ENCODE measurements at places on chromosomes 7 and 10. TPM values are rescaled to one million over a fixed set of nuclear protein-coding genes. Genes with fewer than 3 reads are reported as not detected.

DNA sequence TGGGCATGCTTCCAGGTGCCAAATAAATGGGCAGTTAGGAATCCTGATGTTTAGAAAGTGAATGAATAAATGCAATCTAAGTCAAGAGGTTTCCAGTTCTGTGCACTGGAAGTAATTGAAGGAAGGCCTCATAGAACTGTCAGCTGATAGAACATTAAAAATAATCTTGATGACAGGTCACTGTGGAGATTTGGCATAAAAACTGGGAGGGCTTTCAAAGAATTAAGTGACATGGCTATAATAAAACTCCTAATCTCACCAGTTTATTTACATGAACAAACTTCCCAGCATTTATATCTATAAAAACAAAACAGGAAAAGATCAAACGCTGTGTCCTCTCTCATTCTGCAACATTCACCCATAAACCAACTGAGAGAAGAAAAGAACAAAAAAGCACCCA, 170.5 kb downstream of the SLIT1 start:
- no peak for DNase-seq

DNA sequence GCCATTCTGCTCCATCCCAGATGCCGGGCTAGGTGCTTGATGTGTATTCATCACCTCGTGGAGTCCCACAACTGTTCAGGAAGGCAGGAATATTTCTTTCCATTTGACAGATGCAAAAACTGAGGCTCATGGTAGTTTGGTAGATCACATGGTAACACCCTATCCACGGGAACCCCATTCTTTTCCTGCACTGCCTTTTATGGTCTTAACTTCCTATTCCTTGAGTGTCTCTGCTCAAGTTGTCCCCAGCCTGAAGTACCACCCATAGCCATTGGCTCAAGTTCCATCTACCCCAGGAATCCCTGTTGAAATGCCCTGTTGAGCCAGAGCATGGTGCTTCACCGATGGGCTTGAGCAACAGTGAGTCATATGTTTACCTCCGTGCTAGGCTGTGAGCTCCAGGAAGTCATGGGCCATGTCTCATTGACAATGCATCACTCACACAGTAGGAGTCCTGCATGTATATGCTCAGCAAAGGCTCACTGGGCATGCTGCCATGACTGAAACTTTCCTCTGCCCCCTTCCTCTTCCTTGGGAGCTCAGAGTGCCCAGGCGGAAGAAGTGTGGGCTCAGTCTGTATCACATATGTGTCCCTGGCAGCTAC, 71.7 kb upstream of the ADAM12 start:
- DNase-seq: no peak

- DNase-seq: peak; percentile 64
These were observed 655 bp downstream of the KLHL7 start for GRCh38 chr7:23106057-23106822.

DNA sequence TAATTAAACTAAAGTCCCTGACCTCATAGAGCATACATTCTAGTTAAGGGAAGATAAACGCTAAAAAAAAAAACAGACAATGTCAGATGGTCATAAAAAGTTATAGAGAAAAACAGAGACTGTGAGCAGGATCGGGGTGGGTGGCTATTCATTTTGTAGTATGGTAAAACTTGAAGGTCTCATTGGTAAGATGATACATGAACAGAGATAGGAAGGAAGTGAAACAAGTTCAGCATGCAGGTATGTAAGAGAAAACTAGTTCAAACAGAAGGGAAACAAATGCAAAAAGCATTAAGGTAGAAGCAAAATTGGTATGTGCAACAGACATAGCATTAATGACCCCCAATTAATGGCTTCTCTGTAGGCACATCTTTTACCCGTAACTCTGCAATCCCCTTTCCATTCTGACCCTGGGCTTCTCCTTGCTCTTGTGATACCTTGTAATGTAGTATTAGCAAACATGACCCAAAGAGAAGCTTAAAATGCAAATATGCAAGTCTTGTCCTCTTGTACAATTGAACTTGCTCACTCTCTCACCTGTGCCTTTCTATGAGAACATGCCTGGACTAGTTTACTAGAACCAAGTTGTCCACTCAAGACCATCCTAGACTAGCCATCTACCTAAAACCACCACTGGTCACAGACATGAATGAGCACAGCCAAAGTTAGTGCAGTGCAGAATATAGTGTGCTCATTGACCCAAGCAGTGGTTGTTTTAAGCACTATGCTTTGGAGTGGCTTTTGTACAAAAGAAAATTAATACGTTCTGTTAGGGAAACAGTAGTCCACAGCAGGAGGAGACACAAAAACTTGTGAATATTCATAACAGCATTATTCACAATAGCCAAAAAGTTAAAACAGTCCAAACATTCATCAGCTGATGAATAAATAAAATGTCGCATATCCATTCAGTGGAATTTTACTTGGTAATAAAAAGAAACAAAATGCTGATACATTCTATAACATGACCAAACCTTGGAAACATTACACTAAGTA, 57.0 kb downstream of the BRAF start:
- no peak for DNase-seq

GRCh38 chr10:11875494-11876281, 52.5 kb downstream of the PROSER2 start:
- DNase-seq: no peak

GRCh38 chr7:2512179-2512661, 7.4 kb upstream of the LFNG start:
- DNase-seq: no peak

DNA sequence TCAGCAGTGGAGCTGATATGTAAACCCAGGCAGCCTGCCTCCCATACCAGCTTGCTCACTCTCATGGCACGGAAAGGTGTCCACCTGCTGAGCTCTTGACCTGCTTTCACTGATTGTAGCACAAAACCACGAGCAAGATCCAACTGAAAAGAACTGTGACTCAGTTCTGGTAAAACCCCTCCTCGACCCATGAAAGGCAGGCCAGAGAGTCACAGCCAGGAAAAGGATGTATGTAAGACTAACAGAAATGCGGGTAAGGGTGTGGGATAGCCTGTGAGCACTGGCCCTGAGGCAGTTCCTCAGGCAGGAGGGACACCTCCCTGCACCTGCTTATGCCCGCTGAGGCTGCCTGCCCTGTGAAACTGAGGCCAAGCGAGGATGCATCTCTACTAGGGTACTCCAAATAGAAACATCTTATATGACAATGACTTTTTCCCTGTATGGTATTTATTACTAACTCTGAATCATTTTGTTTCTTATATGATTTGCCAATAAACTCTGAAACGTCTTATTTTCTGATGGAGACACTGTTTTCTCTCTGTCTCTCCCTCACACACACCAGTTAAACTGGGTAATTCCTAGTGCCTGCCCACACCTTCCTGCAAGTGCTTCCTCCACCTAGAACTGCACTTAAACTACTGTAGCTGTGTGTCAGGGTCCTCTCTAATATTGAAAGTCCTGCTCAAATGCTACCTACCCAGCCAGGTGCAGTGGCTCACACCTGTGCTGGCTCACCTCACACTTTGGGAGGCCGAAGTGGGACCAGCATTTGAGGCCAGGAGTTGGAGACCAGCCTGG, 73.3 kb upstream of the GHITM start:
- no peak for DNase-seq

Gene TBXAS1
- 2.1 TPM for total RNA-seq
